ENCODE measurements at places on chromosomes 7 and 10.

GRCh38 chr10:12699258-12699700, 302.2 kb downstream of the CCDC3 start:
- DNase-seq, result peak; percentile 85

GRCh38 chr10:131777921-131778320, 122.9 kb upstream of the PPP2R2D start:
- no peak for DNase-seq

GRCh38 chr7:37118004-37118403, 330.7 kb downstream of the ELMO1 start:
- no peak for DNase-seq

DNA sequence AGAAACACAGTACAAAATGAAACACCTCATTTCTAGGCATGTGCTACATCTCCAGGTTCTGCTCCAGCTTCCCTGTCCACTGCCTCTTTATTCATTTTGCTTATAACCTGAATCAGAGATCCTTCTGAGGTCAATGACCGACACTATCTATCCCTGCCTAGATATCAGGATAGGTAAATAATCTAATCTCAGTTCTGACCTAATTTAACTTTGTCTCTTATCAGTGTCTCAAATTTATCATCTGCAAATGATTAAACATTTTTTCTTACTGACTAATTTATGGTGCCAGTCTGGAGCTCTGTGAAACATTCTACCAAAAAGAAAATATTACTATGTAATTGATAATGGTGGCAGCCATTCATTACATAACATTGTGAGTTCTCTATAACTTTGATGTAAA, 61.1 kb downstream of the SGCE start:
- no peak for DNase-seq

DNA sequence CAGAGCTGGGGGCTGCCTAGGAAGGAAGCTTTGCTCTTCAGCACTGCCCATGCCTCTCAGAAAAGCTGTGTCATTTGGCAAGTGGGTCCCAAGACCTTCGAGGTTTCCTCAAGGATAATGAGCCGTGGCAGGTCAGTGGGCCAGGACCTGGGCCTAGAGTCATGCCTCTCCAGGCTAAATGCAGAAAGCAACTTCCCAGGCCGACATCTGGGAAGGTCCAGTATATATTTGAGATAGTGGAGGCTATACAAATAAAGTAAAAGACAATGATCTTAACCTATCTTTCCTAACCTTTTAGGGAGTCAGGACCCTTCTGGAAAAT, 2.4 kb upstream of the HOXA10 start:
- peak; percentile 29 for DNase-seq

GRCh38 chr7:91185771-91186170, 78.5 kb upstream of the FZD1 start:
- DNase-seq, result no peak

- DNase-seq, result no peak
Observed at GRCh38 chr7:55101359-55101758, 82.5 kb downstream of the EGFR start.

GRCh38 chr7:129499999-129500398, 2.3 kb upstream of the SMKR1 start:
- no peak for DNase-seq

GRCh38 chr7:15924910-15925309, 238.4 kb upstream of the MEOX2 start:
- DNase-seq, result no peak

- DNase-seq, result no peak
Observed at GRCh38 chr7:149468208-149468607, 7.3 kb upstream of the ZNF777 start.

- DNase-seq, result no peak
Observed at GRCh38 chr10:30241422-30242110, 107.5 kb downstream of the MTPAP start.

DNA sequence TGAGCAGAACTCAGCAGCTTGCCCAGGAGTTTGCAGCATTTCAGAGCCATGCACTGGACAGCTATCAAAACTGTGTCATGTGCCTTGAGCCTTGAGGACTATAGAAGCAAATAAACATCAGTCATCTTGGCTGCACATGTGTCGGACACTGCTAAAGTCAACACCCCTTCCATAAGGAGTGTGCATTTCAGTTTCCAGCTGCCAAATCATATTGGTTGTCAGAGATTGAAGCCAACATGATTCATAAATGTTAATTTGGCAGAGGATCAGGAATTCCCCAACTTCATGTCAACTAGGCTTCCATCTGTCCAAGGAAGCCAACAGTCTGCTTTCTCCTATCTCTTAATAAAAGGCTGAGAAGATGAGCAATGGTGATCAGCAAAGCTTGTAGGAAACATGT, 32.8 kb downstream of the SLC16A12 start:
- no peak for DNase-seq

DNA sequence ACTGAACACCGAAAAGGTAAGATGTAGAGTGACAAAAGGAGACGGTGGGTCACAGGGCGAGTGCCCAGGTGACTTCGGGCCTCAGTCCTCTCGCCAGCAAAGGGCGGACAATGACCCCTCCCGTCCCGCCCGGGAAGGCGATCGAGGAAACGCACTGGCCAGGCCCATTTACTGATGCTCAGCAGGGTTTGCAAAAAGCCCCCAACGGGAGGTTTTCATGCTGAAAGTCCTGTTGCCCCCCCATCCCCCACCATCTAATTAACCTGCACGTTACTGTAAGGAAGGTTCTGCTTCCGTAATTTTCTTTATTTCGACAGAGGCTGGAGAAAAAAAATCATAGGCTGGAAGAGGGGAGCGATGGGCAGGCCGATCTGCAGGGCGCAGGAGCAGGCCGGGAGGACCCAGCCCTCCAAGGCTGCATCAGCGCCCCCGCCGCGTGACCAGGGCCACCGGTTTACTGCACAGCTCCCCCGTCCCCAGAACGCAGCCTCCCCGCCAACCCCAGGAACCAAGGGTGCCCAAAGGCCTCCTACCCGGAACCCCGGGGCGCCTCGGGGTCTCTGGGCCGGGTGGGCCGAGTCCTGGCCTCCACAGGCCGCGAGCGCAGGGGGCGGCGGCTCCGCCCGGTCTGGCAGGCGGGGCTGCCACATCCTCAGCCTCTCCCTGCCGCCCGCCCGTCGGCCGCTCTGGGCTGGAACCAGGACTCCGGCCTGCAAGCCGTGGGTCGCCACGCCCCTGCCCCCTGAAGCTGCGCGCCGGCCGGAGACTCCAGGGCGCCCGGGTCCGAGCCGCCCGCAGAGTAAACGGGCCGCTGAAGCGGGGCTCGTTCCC, 613 bp downstream of the OAT start:
- DNase-seq, result no peak

DNA sequence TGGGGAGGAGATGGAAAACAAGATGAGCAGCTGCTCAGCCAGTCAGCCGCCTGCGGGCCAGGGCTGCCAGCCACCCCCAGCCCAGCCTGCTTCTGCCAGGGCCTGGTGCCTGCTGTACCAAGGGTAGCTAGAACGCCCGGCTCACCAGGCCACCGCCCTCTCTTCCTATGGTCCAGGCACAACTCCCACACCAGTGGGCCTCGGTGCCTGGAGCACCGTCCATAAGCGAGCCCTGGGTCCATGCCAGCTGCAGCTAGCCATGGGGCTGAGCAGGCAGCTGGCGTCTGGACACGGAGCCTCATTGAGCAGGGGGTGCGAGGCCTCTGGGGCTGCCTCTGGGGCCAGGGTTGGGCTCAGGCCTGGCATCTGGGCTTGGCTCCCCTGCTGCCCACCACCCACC, 8.5 kb upstream of the RABGEF1 start:
- DNase-seq, result no peak

DNA sequence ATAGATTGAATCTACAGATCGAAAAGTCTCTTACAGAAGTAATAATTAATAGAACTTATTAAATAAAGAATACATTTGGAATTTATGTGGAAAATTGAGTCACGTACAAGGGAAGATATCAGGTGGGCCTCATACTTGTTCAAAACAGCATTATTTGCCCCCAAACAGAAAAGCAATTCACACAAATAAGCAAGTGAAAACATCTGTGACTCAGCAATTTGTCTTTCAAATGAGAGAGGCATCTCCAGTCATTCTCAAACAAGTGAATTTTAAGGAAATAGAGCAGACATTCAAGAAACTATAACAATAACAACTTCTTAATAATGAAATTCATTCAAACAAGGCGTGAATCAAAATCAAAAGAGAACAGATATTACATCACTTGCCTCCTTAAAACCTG, 50.1 kb downstream of the SEMA3A start:
- DNase-seq, result no peak

DNA sequence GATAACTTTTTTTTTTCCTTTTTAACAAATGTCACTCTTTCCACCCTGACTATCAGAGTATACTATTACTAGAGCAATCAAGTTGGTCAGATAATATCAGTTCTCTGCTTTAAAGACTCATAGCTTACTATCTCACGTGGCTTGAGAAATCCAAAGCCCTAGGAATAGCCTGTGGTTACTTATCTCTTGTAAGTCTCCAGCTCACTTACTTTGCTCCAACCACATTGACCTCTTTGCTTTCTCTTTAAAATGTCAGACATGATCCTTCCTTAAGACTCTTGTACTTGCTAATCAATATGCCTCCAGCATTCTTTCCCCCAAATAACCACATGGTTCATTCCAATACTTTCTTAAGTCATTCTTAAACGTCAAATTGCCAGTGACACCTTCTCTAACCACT, 1292.2 kb downstream of the REEP3 start:
- DNase-seq, result no peak

DNA sequence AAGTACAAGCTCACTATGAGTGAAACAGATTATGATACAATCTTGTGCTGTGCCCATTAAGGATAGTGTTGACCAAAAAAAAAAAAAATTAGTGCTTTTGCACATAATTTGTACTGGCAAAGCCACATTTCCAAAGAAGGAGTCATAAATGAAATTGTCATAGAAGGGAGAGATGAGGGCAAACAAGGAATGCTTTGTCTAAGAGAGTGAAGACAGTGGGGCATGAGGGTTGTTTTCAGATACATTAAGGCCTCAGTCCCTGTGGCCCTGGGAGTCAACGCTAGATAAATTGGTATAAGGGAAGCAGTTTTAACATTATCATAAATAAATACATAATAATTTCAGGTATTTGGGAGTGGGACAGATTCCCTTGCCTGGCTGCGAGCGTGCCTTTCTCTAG, 267.5 kb upstream of the PRKCQ start:
- no peak for DNase-seq

DNA sequence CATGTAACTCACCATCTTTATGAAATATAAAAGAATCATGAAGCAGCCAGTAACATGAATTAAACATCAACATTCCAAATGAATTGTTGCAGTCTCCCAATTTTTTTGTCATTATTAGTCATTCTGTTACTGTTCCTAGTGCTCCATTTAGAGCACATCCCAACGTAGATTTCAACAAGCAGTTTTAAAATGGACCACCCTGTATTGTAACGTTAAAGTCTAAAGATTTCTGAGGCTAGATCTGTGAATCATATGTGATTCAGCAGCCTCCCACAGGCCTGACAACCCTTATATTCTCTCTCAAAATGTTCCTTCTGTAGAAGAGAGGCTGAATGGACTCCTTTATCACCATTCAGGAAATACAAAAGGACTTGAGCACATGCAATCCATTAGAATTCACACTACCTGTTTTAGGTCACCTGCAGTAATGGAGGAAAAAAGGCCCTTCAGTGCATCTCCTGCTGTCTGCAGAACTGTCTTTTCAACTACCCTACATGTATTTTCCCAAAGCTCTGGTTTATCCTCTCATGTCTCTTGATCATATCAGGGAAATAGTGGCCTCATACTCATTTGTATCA, 81.4 kb downstream of the CACNA2D1 start:
- DNase-seq, result no peak

DNA sequence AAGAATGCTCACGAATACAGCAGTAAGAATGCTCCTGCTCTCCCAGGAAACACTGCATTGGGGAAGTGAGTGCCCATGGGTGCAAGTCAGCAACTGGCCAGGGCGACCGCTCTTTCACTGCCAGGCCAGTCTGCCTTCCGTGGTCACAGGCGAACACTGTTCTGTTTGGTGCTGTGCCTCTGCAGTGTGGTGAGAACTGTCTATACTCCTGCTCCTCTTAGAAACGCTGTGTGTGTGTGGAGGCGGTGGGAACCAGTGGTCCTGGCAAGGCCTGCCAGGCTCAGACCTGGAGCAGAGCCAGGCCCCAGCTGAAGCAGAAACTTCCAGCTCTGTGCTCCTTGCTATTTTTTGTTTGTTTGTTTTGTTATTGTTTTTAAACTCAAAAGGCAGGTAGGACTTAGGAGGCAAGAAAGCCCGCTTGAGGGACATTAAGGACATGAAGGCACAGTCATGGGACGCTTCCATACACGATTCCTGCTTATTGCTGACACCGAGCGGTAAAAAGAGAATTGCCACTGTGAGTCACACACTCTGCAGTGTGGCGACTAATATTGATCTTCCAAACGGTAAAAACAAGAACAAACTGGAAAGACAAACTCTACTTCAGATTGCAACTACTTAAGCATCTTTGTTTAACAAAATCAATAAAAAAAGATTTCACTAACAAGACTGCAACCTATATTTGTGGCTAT, 430.8 kb downstream of the DNAJB6 start:
- no peak for DNase-seq

DNA sequence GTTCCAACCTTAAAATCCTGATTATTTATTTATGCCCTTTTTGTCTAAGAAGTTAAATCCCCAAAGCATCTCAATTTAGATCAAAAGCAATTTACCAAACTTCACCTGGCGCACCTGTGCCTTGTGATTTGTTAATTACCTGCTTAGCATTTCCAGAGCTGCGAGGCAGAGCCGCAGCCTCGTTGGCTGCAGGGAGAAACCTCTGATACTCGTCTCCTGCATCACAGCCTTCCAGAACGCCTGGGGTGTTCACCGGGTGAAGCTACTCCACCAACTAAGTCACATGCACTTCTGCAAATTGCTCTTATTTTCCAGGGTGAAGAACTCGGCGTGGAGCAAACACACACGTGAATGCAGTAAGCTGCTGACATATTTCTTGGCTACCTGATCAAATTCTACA, 198.1 kb upstream of the RNF32 start:
- no peak for DNase-seq

GRCh38 chr7:36192053-36192824, 39.2 kb downstream of the EEPD1 start:
- no peak for DNase-seq

GRCh38 chr7:15584575-15584974, 22.8 kb upstream of the AGMO start:
- no peak for DNase-seq

DNA sequence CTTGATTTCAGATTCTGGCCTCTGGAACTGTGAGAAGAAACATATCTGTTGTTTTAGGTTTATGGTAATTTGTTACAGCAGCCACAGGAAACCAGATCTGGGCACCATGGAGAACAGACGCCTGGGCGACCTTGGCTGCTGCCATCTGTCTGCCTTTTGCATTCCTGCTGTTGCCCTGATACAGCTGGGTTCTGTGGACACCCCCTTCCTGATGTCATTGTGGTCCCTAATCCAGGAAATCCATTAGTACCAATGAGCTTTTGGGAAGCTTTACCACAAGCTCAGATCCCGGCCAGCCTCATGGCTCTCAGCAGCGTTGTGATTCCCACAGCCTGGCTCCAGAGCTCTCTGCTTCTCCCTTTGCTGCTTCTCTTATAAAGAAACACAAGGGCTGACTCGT, 174.2 kb upstream of the NPS start:
- no peak for DNase-seq

DNA sequence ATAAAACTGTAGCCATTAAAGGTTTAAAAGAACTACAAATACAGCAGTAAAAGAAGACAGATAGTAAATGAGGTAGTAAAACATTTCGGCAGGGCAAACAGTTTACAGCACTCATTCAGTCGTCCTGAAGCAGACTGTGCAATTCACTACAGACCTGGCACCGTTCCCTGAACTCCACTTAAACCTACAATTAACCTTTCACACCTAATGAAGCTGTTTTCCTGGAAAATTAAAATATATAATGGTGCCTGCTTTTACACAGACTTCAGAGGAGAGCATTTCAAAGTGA, 335.3 kb downstream of the GFRA1 start:
- DNase-seq, result no peak
